ENCODE measurements at places on chromosomes 3 and 15.

GRCh38 chr3:126677862-126678503, 23.1 kb upstream of the TXNRD3 start:
- no peak for DNase-seq

DNA sequence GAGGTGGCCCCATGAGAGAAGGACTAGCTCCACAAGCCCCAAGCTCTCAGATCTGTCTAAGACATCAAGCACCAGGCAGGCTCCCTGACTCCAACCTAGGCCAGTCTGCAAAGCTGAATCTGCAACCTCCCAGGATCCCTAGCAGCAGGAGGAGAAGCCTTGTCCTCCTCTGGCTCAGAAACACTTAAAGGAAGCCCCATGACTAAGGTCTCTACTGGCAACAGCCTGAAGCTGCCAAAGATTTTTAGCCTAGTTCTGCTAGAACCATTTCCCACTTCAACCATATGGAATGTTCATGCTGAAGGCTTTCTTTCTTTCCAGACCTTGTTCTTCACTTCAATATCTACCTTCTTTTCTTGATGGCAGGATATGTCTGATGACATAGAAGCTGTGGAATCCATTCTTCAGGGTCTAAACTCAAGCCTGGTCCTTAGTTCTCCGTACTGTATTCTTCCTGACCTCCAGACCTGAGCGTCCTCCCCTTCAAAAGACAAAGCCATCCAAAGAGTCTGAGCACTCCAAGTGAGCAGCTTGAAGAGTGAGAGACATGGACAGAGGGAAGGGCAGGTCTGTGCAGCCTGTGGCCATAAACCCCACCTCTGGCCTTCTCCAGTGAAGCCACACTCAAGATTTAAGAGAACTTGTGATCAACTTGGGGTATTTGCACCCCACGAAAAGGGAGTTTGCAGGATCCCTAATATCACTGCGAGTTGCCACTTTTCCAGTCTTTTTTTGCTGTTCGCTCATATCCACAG, 23.1 kb downstream of the SST start:
- DNase-seq, result no peak

DNA sequence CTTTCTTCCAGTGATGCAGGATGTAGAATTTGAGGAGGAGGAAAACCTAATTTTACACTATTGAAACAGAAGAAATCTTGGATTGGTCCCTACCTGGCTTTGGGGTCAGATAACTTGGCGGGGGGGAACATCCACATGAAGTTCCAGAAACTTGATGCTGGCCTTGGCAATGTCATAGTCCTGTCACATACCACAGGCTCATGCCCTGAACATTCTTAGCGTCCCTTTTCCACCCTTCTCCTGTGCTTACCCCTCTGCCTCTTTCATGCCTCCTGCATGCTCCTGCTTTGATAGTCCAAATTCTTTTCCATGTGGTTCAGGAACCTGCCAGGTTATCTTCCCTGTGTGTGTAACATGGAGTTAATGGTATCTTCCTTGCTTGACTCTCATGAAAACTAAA, 110.6 kb downstream of the UNC13C start:
- DNase-seq, result no peak

GRCh38 chr15:24878153-24878552, 76.6 kb upstream of the SNRPN start:
- DNase-seq, result no peak

DNA sequence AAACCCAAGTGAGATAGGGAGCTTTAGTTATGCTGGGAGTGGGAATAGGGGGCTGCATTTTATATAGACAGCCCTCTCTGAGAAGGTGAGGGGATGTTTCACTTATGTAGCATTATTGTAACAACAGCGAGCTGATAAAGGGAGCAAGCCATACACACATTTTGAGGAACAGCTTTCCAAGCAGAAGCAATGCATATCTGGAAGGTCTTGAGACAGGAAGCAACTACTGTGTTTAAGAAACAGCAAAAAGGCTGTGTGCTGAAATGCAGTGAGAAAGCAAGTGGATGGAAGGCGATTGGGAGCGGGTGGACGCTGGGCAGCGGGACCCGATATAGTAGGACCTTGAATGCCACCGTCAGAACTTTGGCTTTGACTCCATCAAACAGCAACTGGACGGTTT, 155.9 kb upstream of the TBL1XR1 start:
- DNase-seq, result no peak

- DNase-seq, result no peak
Observed at GRCh38 chr3:73403444-73403843, 221.3 kb downstream of the PDZRN3 start.

DNA sequence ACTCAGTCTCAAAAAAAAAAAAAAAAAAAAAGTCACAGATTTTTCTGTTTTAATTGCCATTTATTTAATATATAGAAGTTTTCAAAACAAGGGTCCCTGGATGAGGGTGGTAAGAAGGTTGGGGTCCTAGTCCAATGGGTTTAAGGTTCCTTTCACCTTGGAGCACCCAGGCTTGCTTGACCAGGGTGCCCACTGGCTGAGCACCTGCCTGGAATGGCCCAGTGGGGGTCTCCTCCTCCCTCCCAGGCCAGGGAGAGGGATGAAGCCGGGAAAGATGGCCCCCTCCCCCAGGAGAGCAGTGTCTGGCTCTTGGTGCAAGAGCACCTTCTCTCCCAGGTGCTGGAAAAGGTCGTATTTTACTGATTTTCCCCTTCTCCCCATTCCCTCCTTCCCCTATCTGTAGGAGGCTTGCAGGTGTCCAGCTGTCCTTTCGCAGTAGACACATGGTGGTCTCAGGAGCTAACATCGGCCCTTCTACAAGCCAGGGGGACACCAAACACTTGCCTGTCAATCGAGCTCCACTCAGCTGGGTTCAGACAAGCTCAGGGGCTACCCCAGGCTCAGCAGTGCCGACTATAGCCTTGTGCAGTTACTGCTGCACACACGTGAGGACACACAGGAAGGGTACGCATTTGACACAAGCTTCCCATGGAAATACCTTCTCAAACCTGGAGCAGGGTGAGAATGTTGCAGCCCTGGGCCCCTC, 112.3 kb upstream of the KLF13 start:
- no peak for DNase-seq

DNA sequence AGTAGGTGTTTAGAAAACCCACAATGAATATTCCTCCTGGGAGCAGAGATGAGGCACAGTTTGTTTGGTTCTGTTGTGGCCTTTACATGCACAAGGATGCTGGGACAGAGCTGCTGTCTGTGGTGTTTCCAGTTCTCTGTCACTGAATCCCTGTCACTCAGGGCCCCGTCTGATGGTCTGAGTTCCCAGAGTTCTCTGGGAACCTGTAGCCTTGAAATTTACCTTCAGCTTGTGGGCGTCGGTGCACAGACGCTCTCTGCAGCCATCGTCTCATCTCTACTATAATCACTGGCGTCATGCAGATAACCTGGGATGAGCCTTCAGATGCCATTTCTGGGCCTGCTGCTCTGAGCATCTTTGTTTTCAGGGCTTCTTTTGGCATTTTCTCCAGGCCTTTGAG, 81.9 kb downstream of the LRRK1 start:
- DNase-seq, result no peak

DNA sequence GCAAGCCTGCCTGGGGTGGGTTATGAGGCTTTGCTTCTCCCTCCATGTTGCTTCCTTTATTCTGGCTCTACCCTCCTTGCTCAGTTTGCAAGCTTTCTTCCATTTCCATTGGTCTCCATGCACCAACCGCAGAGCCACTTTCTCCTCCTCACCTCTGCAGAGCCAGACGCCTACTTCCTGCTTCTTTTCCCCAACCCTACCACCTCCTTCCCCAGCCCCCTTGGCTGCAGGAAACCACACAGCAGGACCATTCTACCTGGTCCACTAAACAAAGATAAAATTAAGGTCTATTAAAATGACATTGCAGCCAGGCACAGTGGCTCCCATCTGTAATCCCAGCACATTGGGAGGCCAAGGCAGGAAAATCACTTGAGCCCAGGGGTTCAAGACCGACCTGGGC, 10.0 kb upstream of the CAV3 start:
- no peak for DNase-seq

- DNase-seq, result peak; percentile 70
Observed at GRCh38 chr15:63348392-63348791, 33.3 kb downstream of the CA12 start.

DNA sequence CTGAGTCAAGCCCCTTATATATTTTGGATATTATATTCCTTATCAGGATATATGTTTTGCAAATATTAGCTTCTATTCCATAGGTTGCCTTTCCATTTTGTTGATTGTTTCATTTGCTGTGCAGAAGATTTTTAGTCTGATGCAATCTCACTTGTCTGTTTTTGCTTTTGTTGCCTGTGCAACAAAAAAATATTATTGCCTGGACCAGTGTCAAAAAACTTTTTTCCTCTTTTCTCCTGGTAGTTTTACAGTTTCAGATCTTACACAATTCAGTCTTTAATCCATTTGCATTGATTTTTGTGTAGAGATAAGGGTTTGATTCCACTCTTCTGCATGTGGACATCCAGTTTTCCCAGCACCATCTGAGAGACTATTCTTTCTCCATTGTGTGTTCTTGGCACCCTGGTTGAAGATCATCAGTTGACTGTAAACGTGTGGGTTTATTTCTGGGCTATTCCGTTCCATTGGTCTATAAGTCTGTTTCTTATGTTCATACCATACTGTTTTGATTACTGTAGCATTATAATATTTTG, 228.9 kb upstream of the NR2E3 start:
- no peak for DNase-seq

DNA sequence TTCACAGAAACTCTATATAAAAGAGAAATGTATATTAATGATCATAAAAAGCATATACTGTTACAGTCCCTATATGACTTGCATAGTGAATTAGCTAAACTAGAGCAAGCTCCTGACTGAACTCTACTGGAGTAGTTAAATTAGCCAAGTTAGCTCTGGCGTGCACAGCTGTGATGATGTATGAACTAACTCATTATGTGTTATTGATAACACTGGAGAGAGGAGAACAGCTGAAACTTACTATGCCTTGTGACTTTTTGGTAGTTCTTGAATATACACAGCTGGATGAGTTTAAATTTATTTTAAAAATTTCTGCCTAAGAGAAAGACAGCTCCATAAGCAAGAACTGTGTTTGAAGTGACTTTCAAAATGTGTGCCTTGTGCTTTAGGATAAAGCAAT, 8.1 kb downstream of the TIPARP start:
- no peak for DNase-seq

GRCh38 chr15:47362118-47362905, 355.0 kb upstream of the SEMA6D start:
- DNase-seq, result no peak

- peak; percentile 20 for DNase-seq
Observed at GRCh38 chr3:106401666-106402490, 533.1 kb upstream of the CBLB start.

DNA sequence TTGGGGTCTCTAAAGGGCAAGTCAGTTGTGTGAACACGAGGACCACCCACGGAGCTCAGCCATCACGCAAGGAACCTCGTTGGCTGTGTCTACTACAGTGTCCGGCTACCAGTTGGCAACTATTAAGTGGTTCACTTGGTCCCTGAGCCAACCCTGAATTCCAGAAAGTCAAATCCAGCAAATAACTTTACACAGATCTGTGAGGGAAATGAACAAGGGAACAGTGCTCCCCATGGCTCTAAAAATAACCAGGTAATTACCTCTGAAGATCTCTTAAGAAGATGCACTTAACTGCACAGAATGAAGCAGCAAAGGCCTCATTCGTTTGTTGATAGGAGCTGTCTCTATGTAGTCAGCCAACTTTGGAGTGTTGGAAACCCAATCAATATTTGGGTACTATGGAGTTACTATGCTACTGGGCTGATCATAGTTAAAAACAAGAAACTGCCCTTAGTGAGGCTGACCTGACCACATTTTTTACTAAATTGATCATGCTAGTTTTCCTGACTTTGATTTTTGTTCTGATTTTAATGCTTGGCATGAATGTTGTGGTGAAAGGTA, 219.1 kb upstream of the LRIG1 start:
- no peak for DNase-seq

- no peak for DNase-seq
Observed at GRCh38 chr15:94004697-94005096, 226.7 kb upstream of the MCTP2 start.

DNA sequence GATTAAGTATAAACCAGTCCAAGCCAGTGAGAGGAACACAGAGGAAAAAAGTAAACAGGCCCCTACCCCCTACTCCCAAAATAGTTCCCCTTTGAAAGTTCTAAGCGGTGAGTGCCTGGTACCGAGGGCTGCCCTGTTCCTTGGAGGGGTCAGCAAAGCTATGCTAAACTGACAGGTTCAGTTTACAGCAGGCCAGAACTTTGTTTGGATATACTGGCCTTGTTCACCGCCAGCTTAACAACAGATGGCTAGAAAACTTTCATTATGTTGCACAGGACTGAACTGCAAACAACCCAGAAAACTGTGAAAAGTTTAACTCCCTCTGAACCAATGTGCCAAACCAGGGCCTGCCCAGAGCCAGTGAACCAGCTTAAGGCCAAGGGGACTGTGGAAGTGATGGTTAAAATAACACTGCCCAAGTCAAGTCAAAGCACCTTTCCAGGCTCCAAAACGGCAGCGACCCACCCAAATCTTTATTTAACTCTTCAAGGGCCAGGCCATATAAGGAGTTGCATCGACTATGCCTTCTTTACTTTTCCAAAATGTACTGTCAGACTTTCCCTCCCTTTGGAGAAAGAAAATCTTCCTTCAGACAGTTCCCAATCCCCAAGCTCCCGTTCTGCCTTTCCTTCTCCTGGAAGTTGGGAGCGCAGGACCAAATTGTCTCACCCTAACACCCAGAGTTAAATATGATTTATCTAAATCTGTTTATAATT, 448.0 kb downstream of the FOXP1 start:
- DNase-seq, result no peak

- no peak for DNase-seq
Observed at GRCh38 chr3:11635680-11636393, 7.9 kb downstream of the VGLL4 start.

DNA sequence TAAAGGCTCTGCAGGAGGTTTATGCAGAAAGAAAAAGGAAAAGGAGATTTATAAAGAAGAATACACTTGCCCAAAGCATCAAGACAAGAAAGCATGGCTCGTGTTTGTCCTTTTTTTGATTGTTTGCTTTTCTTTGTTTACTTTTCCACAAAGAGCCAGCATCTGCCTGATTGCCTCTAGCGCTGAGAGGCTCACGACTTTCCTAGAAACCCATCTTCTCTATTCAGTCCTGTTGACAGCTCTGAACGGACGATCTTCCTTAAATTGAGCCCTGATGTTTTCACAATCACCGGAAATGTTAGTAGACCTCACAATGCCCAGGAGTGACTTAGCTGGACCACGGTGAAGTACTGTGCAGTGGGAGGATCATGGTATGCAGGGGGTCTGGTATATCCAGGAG, 12.4 kb downstream of the GP5 start:
- DNase-seq, result no peak

GRCh38 chr3:114108137-114108536, 51.6 kb downstream of the QTRT2 start:
- DNase-seq, result no peak

DNA sequence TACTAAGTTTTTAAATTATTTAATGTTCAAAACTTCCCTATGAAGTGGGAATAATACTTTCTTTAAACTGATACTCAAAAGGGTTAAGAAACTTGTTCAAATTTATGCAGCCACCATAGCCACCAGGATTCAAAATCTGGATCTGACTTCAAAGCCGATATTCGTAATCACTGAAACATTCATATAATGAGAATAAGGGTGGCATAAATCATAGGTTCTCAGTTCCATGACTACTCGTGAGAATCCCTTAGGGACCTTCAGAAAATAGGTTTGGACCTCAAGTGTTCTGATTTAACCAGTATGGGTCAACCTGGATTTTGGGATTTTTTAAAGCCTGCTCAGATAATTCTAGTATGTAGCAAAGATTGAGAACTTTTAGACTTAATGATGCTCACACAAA, 160.6 kb downstream of the RBMS3 start:
- DNase-seq, result no peak

GRCh38 chr15:89893027-89893426, 767 bp downstream of the AP3S2 start:
- DNase-seq, result no peak

GRCh38 chr3:111193472-111193871, 121.9 kb downstream of the NECTIN3 start:
- no peak for DNase-seq

All from EL (cell line).